Activated T-cell treated with anti-CD3 and anti-CD28 coated beads, Interleukin-2, amount 50 U/mL, for 48 hours (primary cell): ENCODE measurements at places on chromosomes 7 and 10.

GRCh38 chr10:97360705-97361536 lies 26.4 kb upstream of the FRAT2 start:
- no peak for DNase-seq

- DNase-seq: no peak
Measured at GRCh38 chr7:68461430-68461829, 1136.8 kb upstream of the AUTS2 start.

DNA sequence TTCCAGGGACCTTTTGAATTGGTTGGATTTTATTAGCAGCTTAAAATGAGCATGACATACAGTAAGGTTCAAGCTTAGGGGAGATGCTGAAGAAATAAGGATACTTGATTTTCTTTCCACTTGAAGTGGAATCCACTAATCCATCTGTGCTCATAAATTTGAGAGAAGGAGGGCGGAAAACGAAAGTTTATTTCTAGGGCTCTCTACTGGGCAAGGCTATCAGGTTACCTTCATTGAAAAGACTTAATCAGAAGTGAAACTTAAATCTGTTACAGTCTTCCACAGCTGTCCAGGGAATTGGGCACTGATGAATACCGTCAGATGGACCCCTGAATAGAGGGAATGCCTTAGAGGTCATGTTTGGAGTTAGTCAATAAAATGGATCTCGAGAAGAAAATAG lies 21.8 kb downstream of the AUTS2 start:
- DNase-seq: no peak

- peak; percentile 30 for DNase-seq
Measured at GRCh38 chr10:16440396-16441133, 3.8 kb downstream of the PTER start.

DNA sequence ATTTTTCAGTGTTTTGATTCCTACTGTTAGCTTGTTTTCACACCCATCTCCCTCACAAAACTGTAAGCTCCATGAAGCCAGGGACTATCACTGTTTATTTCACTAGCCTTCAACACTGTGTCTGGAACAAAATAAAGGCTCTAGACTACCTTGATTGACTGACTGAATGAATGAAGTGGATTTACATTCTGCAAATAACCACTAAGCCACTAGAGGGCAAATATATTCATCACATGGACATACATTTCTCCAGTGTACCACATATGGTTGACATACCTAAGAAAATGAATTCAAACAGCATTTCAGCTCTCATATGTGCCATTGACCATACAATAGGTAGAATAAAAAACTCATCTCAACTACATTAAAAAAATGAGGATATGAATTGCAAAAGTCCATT lies 185.9 kb downstream of the RAB11FIP2 start:
- no peak for DNase-seq

- DNase-seq: no peak
Measured at GRCh38 chr10:17085011-17085725, 44.4 kb downstream of the CUBN start.

DNA sequence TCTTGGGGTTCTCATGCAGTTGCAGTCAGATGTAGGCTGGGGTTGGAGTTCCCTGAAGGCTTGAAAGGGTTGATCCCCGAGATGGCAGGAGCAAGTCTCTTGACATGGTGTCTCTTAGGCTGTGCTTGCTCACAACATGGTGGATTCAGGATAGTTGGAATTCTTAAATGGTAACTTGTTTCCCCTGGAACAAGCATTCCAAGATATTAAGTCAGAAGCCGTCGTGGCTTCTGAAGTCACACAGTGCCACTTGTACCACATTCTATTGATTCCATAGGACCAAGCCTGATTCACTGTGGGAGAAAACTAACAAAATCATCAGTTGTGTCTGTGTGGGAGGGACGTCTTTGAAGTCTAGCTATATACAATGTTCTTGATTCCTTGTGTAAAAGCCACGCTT lies 3.5 kb upstream of the SLC35B4 start:
- DNase-seq: no peak

DNA sequence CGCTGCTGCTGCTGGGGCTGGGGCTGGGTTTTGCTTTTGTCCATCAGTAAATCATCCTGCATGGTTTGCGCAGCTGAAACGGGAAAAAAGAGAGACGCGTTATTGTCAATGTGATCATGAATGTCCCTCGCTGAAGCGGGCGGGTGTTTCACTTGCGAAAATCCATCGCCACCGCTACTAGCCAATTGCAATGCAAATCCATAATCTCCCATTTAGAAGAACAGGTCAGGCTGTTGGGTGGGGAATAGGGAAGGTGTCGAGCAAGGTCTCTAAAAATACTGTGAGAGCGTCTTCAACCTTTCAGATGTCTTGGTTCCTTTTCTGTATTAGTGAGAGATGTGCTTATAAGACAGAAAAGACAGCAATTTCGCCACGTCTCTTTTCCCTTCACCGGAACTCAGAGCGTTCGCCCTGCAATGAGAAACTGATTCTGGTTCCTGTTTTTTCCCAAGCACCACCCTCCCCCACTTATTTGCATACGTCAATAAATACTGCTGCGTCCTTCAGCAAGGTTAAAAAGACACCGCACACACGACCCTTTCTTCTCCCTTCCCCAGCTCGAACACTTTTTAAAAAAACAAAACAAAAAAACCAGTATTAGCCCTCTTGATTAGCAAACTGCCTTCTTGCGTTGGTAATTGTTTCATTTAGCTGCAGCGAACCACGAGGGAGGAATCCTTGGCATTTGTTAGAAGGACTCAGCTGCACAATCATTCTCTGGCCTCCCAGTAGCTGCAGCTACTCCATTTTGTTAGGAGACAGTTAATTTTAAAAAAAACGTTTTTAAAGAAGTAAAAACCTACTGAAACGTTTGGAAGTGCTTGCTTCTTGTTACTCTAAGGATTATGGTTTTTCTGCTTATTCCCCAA lies 50.4 kb downstream of the CPEB3 start:
- peak; percentile 33 for DNase-seq

- no peak for DNase-seq
Measured at GRCh38 chr7:29328045-29328444, 133.5 kb downstream of the CHN2 start.

- DNase-seq: no peak
Measured at GRCh38 chr10:34113504-34114225, 701.4 kb downstream of the PARD3 start.

- DNase-seq: no peak
Measured at GRCh38 chr7:105229641-105230040, 159.1 kb downstream of the SRPK2 start.

- DNase-seq: no peak
Measured at GRCh38 chr10:13167568-13167967, 6.2 kb downstream of the MCM10 start.

DNA sequence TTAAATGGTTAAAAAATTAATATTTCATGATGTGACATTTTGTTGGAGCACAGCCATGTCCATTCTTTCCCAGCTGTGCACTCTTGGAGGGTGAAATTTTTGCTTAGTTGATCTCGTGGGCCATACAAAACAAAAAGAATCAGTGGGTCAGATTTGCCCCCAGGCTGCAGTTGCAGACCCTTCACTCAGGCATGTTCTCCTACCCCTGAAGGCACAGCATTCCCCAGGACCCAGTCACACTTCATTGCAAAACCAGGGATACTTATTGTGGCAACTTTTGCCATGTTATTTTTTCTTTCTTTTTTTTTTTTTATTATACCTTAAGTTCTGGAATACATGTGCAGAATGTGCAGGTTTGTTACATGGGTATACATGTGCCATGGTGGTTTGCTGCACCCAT lies 6.0 kb downstream of the TAS2R40 start:
- no peak for DNase-seq

GRCh38 chr7:112423987-112424386 lies 26.3 kb upstream of the IFRD1 start:
- DNase-seq: no peak

GRCh38 chr10:20890491-20891337 lies 6.4 kb downstream of the NEBL start:
- no peak for DNase-seq

- DNase-seq: no peak
Measured at GRCh38 chr10:124522933-124523871, 61.6 kb downstream of the LHPP start.

DNA sequence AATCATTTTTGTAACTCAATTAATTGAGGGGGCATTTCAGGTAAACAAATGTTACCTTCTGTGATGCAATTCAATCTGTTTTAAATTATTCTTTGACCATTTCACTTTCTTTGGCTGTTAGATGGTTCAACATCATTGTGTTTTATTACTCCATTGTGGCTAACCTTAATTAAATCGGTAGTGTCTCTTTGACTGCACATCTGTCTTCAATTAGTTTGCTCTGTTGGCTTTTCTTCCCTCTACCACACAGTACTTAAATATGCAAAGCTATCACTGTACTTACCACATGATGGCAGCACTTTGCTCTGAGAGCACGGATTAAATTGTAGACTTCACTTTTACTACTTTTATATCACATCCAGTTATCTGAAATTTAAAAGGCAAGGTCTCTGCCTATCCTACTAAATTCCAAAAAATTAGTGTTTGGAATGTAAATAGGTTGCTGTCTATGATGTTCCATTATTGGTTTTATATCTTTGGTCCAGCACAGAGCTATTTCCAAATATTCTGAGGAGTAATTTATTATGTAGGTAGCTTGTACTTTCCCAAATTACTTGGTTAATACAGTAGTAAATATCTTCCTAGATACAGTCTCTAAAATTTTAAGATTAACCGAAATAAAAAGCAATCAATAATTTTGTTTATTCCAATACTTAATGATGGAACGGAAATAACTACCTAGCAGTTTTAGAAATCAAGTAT lies 352.0 kb downstream of the PCLO start:
- no peak for DNase-seq

GRCh38 chr10:129030996-129031843 lies 435.8 kb upstream of the MGMT start:
- peak; percentile 50 for DNase-seq

GRCh38 chr10:14918964-14919363 lies 34.9 kb downstream of the DCLRE1C start:
- DNase-seq: no peak

DNA sequence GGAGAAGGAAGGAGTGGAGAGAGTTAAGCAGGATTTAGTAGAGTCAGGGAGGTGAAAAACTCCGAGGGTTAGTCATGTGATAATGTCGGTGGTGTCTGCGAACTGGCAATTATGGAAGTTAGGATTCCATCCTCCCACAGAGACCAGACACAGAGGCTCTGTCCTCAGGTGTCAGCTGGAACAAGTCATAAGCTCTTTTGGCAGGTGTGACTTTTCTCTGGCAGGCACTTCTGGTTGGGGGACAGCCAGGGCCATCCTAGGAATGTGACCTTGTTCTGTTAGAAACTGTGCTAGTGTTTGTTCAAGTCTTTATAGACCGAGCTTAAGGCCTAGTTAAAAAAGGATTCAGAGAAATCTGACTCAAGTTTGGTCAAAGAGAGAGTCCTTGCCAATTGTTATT lies 371.0 kb downstream of the DPP6 start:
- DNase-seq: no peak

GRCh38 chr10:102151774-102152544 lies at the start of gene NOLC1:
TSS of gene NOLC1 (plus strand) at chr10:102152389. CDS start at chr10:102152411, 22 bp downstream.
- peak; percentile 100 for DNase-seq

DNA sequence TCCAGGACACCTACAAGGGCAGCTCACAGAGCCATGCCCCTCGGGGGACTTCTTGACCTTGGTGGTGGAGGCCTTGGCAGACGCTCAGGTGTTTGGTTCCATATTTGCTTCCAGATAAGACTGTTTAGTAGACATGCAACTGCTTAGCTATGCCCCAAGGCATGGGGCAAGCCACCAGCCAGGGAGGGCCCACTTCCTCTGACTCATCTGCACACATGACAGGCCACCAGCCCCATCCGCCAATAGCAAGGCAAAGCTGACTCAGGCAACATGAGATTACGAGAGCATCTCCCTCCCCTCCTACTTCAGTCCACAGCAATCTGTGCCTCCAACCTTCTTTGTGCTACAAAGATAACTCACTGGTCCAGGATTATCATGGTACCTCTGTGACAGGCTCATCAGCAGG lies 54.9 kb downstream of the KCNMA1 start:
- DNase-seq: peak; percentile 23

- DNase-seq: no peak
Measured at GRCh38 chr7:23210506-23210905, 28.7 kb downstream of the NUP42 start.

- DNase-seq: no peak
Measured at GRCh38 chr7:46393142-46393541, 472.1 kb upstream of the IGFBP3 start.

- no peak for DNase-seq
Measured at GRCh38 chr10:79933961-79934360, 14.9 kb downstream of the SFTPD start.

DNA sequence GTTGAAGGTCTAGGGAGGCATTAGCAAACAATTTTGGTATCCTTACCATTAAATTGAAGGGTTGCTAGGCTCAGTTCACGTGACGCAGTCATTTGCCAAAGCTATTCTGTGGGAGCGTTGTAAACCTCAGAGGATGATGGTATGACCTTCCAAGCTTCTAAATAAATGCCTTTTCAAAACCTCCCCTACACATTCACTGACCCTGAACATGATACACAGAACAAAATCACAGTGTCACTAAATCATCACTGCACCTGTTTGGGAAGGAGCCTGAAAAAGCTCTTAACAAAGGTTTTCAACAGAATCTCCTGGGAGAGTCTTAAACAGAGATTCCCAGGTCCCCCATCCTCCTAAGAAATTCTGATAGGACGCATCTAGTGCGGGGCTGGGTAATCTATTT lies 13.2 kb upstream of the CCDC172 start:
- DNase-seq: no peak

DNA sequence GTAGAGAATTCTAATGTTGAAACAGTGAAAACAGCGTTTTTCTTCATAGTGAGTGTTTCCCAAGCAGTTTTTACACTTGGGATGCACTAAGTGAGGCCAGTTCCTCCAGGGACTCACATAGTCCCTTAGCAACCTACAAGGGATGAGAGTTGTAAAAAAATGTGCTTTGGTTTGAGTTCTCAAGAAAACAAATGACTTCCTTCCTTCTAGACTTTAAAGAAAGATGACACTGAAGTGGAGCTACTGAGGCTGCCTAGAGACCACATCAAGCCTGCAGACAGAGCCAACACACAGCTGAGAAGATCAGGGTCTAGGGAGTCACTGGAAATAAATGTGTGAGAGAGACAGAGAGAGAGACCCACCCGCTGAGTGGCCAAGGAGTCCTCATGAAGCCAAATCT lies 264.4 kb downstream of the TNS3 start:
- no peak for DNase-seq

GRCh38 chr7:33334349-33334748 lies 205.0 kb downstream of the BBS9 start:
- no peak for DNase-seq

DNA sequence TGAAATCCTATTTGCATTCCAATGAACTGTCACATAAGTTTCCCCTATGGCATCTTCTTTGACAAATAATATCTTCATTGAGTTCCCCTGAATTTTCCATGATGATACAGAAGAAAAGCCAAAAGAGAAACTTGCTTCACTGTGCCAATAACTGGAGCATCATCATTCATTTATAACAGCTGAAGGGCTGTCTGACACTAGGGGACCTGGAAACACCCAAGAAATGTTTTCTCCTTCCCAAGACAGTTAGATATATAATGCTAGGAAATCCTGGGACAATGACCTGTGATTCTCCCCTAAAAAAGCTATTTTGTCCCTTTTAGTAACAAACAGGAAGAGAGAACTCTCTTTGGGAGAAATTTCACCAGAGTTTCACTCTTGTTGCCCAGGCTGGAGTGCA lies 133.6 kb downstream of the SEMA3C start:
- no peak for DNase-seq

- no peak for DNase-seq
Measured at GRCh38 chr7:82732677-82733076, 289.1 kb upstream of the CACNA2D1 start.

- no peak for DNase-seq
Measured at GRCh38 chr7:30241767-30242166, 42.6 kb upstream of the ZNRF2 start.

GRCh38 chr10:132735341-132735775 lies 50.6 kb downstream of the NKX6-2 start:
- no peak for DNase-seq

- no peak for DNase-seq
Measured at GRCh38 chr10:61465171-61465496, 12.0 kb upstream of the TMEM26 start.
